ENCODE measurements at places on chromosomes 5 and 9. TPM values are rescaled to one million over a fixed set of nuclear protein-coding genes. Genes with fewer than 3 reads are reported as not detected.

Gene SURF2
- total RNA-seq: 14.6 TPM

Gene INSL4
- total RNA-seq: not detected

Gene SLC25A46
- 38.8 TPM for total RNA-seq

Gene FAM78A
- 39.8 TPM for total RNA-seq

Gene TNPO1
- total RNA-seq: 97.8 TPM

Gene ZNF883
- 1.1 TPM for total RNA-seq

Gene WNT8A
- not detected for total RNA-seq

Gene FBXO38
- 39.6 TPM for total RNA-seq

Gene SLCO6A1
- total RNA-seq: not detected

Gene CDHR2
- 0.47 TPM for total RNA-seq

Gene CFAP77
- total RNA-seq: not detected

Gene CYSRT1
- total RNA-seq: not detected

Gene RETREG1
- total RNA-seq: 31.9 TPM

Gene CTSV
- total RNA-seq: 0.16 TPM

Gene WWC1
- 0.45 TPM for total RNA-seq

Gene IRX2
- not detected for total RNA-seq
